Activated CD4-positive, alpha-beta T cell treated with anti-CD3 and anti-CD28 coated beads for 4 hours (primary cell): ENCODE measurements at places on chromosomes 6 and 20.
A peak's percentile ranks its signal among the peaks of the same experiment; 100 is the strongest.

DNA sequence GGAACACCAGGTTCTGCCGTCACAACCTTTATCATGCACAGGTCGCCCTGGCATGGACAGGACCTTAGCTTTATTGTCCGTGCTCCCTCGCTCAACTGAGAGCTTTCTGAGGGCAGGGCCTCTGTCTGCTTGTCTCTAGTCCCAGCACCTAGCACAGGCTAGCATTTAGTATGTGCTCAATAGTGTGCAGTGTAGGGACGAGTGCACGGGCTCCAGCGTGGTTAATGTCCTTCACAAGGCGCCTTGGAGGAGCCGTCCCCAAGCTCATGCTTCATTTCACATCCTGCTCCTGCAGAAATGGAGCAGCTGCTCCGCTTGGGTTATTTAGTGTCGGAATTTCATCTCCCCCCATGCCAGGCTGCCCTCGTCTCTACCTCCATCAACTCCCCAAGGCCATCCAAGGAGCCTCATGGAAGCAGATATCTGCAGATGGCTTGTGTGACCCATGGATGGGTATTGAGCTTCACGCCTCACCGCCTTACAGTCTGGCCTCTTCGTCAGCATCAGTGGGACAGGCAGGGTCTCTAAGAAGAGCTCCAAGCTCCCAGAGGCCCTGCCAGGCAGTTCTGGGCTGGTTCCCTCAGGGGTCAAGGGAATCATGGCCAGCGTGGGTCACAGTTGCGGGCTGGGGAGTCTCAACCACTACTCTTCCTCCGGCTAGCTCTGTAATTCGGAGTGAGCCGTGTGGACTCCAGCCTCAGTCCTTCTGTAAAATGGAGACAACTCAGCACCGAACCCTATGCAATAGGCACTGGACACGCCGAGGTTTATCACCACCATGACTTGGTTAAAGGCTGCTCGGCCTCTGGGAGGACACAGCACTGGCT, 60.8 kb upstream of the APCDD1L start:
- no peak for DNase-seq

- peak; percentile 23 for DNase-seq
These were observed 1.0 kb downstream of the TRERF1 start for GRCh38 chr6:42450477-42451332.

- no peak for DNase-seq
These were observed 16.7 kb upstream of the CLIC5 start for GRCh38 chr6:46032110-46032998.

DNA sequence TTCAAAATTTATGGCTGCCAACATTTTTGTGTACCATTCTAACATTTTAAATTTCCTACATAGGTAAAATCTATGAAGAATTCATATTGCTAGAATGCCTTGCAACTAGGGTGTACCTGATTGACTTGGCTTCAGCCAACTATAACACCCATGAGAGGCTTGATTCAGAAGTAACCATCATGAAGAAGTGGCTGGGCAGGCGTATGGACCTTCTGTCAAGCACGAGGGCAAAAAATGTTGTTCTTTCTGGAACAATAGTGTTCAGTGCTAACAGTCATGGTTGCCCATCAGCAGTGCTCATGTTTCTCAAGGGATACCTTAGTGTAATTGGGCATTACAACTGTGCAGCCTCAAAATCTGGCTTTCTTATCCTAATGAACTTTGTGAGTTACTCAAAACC, 42.9 kb downstream of the ID4 start:
- no peak for DNase-seq

GRCh38 chr6:98067375-98067774, 767.0 kb upstream of the POU3F2 start:
- DNase-seq, result no peak

DNA sequence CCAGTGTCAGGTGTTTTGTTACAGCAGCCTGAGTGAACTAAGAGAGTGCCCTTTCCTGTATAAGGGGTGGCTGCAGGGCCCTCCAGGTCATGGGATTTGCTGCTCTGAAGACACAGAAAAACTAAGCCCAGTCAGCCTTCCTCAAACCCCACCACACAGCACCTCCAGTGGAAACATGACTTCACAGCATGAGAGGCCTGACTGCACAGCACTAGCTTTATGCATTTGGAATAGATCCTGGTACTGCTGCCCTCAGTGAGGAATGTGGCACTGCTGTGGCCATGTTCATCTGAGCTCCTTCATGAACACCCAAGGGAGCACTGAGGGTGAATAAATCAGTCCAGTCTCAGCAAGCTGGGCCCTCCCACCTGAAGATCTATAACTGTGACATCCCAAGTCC, 296.1 kb upstream of the FOXQ1 start:
- no peak for DNase-seq
